ENCODE measurements at places on chromosomes 12 and 14.

GRCh38 chr12:63893170-63893569 is 48.7 kb downstream of the SRGAP1 start:
- no peak for ATAC-seq

GRCh38 chr12:107457362-107457935 is 228.2 kb upstream of the PWP1 start:
- ATAC-seq: no peak

DNA sequence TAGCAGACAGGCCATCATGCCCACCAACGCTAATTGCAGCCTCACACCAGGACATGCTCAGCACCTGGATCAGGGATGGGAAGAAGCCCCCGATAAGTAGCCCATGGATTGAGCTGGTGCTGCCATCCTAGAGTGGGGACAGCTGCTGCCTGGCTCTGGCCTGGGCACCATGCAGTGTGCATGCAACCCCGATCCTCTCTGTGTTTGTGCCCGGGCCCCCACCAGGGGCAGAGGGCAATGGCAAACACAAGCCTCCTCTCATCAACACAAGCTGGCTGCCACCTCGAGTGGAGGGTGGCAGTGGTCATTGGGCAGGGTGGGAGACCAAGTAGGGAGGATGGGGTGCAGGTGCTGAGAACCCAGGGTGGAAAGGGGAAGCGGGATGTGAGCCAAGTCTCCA is 23.3 kb upstream of the SOCS2 start:
- ATAC-seq: no peak

DNA sequence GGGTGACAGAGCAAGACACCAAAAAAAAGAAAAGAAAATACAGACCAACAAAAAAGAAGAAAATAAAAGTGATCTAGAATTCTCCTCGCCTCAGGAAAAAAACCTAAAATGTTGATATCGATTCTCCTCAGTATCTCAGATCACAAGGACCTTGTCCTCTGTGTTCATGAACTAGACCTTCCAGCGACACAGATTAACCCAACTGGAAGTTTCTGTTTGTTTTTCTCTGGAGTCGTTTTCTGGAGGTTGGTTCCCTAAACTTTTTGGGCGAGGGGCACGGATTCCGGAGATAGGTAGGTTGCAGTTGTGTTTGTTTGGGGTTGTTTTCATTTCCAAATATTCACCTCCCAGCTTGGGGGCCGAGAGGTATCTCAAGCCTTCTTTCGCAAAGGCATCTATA is 559 bp upstream of the RFC5 start:
- ATAC-seq: no peak

GRCh38 chr14:68444449-68445168 is 348.3 kb downstream of the ZFP36L1 start:
- ATAC-seq: no peak

- ATAC-seq: no peak
These were observed 9.2 kb upstream of the PYGL start for GRCh38 chr14:50953502-50953901.

- ATAC-seq: no peak
These were observed 132.1 kb upstream of the PDZRN4 start for GRCh38 chr12:41055875-41056577.

- ATAC-seq: peak; percentile 89
These were observed 13.0 kb upstream of the TPCN1 start for GRCh38 chr12:113208041-113208934.

DNA sequence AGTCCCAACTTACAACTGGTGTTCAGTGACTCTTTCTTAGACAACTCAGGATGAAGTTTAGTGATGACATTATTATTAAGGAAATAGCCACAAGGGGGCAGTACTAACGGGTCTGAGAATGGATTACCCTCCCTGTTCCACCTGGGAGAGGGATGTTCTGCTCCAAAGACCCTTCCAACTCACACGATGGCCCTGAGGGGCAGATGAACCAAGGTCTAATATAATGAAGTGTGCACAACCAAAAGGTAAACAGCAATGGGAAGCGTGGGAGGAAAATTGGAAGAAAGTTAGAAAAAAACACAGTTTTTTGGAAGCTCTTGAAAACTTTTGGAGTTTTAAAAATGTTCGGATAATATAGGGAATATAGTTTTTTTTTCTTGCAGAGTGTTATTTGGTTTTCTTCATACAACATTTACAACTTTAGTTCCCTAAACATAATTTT is 24.0 kb downstream of the FGF6 start:
- peak; percentile 33 for ATAC-seq

DNA sequence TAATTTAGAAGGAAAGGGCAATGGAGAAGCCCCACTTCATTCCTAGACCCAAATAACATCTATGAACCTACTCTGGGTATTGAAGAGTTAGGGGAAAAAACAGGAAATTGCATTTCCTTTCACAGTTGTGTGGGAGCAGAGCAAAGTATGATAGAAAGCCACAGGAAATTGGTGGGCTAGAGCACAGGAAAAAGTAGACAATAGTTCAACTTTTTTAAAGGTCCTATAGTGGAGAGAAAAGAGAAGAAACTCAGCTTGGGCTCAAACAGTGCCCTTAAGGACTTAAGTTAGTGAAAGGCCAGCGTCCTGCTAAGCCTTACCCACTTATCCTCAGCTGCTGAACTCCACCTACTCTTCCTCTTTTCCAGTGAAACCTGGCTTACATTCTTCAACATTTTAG is 258.1 kb downstream of the DPY19L2 start:
- no peak for ATAC-seq

- ATAC-seq: no peak
These were observed 5.1 kb downstream of the SHMT2 start for GRCh38 chr12:57234571-57235016.

DNA sequence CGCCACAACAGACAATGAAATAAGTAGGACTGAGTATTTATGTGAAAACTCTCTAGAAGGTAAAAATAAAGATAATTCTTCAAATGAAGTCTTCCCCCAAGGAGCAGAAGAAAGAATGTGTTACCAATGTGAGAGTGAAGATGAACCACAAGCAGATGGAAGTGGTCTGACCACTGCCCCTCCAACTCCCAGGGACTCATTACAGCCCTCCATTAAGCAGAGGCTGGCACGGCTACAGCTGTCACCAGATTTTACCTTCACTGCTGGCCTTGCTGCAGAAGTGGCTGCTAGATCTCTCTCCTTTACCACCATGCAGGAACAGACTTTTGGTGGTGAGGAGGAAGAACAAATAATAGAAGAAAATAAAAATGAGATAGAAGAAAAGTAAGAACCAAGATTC is 82.7 kb downstream of the VEZT start:
- ATAC-seq: no peak

DNA sequence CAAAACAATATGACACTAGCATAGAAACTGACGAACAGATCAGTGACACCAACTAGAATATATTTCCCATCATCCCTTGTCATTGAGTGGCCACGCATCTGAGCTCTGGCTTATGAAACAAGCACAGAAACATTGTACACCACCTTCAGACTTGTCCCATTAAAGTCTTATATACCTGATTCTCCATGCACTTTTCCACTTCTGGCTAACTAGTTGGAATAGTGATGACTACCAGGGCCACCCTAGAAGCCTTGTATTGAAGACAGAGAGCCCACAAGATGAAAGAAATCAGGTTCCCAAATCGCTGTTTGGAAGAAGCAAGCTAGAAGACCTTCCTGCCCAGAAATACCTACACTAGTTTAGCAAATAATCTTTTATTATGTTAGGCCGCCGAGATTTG is 99.7 kb upstream of the PPM1H start:
- no peak for ATAC-seq

GRCh38 chr14:55707365-55707804 is 127.4 kb downstream of the KTN1 start:
- no peak for ATAC-seq

DNA sequence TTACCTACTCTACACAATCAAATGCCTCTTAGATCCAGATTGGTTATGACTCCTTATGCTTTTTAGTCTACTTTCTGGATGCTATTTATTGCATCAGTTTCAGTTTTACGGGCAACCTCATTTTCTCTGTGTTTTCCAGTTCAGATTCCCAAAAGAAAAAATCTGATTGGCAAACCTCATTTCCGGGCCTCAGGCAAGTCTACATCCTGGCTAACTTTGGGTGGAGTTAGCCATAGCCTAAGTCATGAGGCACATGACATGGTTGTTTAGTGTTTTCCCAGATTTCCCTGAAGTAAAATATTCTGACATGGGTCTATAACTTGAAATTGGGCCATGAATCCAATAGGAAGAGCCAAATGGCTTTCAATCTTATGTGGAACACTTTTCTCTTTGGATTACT is 339.7 kb downstream of the NUAK1 start:
- no peak for ATAC-seq

DNA sequence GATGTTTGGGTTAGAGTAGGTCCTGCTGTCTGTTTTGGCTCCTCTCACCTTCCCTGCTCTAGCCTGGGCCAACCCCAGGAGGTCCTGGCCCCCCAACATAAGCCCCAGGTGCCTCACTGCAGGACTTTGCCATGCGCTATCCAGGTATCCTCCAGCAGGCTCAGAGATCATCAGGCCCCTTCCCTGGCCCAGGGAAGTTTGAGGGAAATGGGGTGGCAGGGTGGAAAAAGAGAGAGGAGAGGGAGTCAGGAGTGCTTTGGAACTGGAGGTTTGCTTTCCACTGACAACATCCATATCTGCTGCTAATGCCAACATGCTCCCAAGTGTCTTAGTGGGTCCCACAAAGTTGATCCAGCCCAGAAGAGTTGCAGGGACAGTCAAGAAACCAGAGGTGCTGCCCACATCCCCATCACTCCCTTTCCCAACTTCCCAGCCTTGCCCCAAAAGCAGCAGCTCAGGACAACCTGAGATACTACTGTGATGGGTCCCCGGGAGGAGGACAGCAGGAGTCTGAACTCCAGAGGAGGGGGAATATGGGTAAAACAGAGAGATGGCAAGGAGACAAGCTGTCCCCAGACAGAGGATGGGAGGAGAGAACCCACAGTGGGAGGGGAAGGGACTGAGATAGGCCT is 677 bp downstream of the TNS2 start:
- ATAC-seq: no peak

DNA sequence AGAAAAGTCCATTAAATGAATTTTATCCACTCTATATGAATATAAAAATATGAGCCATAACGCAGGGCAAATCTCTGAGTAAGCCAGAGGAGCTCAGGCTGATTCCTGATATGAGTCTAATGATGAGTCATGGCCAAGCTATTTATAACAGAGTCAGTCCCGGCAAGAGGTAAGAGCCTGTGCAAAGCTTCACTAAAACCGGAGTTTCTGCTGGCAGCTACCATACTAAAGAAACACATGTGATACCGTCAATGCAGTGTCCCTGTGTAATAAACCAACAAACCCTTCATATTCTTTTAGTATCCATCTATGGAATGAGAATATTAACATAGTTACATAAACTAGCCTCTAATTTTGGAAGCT is 319.4 kb downstream of the KCNC2 start:
- peak; percentile 81 for ATAC-seq

GRCh38 chr14:35287431-35288013 is 4.7 kb upstream of the PSMA6 start:
- ATAC-seq: peak; percentile 41

DNA sequence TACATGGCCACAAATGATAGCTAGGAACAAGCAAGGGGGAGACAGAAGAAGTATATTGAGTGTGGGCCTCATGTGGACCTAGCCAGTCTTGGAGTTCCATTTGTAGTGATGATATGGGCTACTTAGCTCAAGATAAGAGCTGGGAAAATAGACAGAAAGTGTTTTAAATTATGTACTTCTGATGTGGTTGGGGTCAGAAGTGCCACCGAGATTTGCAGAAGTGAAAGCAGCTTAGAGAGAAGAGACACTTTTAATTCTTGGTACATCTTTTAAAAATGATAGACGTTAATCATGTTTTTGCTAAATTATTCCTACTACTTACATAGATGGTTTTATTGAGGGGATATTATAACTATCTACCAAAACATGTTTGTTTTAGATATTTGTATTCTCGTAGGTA is 198.3 kb upstream of the PDZRN4 start:
- ATAC-seq: no peak
